ENCODE measurements at places on chromosomes 3 and 15.

DNA sequence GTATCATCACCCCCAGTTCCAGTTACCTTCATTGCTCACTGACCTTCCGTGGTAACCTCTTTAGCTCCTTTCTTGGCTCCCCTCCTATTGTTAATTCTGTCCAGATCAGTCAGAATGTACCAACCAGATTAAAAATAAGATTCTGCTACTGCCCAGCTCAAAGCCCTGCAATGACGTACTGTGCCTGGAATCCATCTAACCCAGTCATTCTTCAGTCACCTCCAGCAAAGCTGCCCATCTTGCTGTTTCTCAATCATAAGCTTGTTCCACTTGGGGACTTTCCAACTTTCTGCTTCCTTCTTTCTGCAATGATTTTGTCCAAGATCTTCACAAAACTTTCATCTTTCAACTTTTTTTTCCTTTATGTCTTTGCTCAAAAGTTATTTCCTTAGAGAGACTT is 512.0 kb upstream of the ZNF385D start:
- DNase-seq = no peak

DNA sequence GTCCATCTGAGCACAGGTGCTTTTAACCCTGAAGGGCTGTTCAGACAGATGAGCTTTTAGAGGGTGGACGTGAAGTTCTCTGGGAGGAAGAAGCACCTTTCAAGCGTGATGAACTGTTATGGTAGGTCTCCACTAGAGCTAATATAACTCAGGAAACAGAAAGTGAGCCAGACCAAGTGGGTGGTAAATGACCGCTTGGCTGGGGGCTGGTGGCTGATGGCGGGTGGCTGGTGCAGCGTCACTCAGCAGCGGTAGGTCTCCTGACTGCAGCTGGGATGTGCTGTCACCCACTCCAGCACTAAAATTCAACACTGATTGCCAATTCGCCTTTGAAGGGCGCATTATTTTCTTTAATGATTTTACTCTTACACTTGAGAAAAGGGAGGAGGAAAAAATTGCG is 31.2 kb upstream of the LACTB start:
- no peak for DNase-seq

DNA sequence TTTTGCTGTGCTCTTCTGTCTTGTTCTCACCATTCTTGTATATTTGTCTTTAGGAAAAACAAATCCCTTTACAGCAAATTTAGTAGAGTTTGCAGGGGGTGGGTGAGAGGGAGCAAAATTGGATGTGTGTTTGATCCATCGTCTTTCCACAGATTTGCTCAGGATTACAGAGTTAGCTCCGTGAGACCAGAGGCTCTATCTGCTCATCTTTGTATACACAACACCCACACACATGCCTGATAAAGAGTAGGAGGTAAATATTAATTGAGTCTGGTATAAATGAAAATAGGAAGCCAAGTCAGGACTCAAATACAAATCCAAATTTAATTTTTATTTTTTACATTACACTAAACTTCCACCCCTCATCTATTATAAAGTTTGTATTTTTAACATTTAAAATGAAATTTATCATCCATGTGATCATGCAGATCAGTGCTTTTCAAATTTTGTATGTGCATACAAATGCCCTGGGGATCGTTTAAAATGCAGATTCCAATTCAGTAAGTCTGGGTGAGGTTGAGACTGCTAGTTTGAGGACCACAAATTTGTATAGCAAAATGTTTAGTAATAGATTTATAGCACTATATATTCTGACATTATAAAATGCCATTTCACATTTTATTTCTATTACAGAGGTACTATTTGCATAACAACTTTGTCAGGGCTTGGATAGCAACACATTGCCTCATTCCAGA is 326.7 kb downstream of the LSAMP start:
- DNase-seq = no peak

GRCh38 chr15:58918239-58918638 is 15.2 kb downstream of the SLTM start:
- no peak for DNase-seq

DNA sequence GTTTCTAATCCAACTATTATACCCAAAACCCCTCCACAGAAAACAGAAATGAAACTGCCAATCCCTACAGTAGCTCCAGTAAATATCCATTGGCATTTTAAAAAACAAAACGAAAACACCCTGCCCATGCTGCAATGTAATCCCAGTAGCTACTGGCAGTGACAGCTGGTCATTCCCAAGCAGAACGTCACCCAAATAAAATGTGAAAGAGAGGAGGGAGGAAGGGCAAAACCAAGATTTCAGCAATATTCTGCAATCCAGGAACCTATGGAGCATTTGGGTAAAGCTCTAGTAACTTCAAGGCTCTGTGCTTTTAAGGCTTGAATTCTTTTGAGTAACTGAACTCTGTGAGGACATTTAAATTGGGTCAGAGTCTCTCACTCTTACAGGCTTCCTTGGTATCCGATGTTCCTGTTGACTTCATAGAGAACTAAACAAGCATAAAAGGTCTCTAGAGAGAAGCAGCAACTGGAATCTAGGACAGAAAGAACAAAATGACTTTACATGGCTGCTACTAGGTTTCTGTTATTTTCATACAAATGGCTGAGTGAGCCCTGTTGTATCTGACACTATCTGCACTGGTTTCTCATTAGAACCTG is 136.2 kb downstream of the TNIK start:
- DNase-seq = no peak

- no peak for DNase-seq
These were observed 455.8 kb downstream of the GABRG3 start for GRCh38 chr15:27426805-27427204.

DNA sequence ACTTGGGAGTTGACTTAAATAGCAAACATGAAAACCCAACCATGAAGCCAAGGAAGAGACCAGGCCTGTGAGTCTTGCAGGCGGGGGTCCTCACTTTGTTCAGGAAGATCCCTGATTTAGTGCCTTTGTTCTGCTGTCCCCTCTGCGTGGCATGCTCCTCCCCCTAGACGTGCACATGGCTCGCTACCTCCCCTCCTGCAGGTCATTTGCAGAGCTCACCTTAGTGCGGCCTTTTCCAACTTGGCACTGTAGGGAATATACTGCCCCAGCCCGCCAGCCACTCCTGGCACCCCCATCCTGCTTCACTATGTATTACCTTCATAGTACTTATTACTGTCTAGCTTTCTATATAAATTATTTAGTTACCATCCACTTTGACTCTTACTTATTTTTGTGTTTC is 18.3 kb downstream of the GXYLT2 start:
- DNase-seq = no peak

DNA sequence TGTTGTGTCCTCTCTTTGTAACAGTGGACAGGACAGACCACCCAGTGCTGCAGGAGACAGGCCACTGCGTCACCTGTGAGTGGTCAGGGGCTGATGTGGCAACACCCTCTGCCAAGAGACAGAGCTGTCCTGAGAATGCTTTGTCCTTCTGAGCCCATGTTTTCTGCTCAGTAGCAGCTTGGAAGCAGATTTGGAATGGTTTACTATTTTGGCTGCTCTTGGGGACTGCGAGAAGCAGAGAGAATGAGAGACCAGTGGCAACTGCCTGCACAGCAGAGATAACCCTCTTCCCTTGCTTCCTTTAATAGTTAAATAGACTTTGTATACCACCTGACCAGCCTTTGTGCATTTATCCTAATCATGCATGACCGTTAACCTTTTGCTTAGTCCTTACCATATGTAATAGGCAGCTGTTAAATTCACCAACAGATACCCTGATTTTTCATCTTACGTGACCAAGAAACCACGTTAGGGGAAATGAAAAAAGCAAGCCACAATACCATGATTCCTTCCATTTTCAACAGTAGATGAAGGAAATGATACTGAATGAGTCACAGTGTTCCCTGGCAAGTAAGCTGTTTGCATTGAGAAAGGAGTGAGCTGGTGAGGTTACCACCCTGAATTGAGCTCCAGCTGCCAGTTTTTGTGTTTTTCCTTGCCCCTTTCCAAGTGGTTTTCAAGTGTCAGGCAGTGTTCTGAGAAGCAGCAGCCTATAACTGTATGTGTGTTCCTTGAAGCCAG is 35.5 kb downstream of the B3GALNT1 start:
- no peak for DNase-seq

DNA sequence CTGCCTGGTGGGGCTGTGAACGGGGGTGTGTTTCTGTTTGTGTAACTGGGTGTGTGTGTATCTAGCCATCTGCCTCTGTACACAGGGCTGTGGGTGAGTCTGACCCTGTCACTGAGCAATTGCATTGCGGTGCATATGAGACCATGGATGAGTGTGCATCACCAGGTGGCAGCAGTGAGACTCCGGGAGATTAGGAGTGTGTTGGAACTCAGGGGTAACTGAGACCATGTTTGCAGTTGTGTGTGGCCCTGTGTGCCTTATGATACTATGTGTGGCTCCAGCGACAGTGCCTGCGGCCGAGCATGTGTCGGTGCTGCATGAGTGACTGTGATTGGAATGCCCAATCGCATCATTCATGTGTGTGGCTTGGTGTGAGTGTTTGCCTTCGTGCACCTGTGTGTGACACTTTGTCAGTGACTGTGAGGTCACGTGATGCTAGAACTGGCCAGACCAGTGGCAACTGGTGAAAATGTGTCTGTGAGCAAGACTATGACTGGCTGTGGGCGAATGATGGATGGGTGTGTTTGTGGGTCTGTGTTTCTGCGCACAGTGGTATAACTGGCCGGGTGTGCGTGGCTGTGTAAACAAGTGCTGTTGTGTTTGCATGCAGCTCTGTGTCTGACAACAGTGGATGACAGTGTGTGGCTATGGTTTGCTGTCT is 14.0 kb downstream of the VILL start:
- DNase-seq = peak; percentile 87

DNA sequence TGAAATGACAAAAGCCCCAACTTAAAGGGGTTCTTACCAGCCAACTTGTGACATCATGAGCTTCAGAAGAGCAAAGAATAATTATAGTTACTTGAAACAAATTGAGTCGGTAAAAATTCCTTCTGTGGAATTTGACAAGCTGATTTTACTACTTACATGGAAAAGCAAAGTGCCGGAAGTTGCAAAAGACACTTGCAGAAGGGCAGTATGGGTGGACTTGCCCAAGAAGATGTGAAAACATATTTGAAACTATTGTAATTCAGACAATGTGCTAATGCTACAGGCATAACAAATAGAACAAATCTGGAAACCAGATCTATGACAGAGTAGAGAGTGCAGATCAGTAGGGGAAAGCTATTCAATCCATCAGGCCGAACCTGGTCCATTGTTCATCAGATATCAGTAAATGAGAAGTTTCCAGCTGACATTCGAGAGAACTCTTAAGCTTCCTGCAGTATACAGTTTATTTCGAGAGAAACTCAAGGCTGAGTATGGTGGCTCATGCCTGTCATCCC is 2.5 kb upstream of the KIF7 start:
- DNase-seq = no peak

- no peak for DNase-seq
These were observed 174.7 kb upstream of the TPM1 start for GRCh38 chr15:62867844-62868243.

DNA sequence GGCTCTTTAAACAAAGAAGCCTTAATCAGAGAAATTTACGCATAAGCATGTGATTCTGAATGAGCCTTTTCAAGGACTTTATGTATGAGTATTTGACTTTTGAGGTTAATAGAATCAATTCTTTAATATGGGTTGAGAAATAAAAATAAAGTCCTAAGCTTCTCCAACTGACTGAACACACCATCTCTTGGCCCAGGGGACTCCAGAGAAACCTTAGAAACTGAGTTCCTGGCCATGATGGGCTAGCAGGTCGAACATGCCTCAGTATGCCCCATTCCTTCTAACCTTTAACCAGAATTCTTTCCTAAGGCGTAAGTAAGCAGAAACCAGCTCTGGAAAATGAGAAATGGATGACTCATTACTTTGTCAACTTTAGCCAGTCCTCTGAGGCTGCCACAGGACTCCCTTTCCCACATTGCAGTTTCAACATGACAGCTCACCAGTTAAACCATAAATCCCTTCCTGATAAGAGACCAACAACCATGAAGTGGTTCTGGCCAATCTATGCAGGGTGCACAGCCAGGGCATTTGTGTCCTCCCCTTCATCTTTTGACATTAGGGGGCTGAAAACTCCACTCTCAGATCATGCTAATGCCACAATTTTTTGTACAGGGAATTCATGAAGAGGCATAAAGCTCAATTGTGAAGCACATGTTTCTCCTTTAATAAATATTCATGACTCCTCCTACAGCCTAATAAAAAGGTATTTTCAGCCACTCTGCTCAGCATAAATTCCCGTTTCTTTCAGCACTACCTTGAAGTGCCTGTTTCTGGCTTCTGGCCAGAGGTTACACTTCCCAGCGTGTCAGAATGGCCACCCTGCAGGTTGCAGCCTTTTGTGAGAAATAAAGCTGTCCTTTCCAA is 33.3 kb downstream of the TM4SF18 start:
- no peak for DNase-seq

DNA sequence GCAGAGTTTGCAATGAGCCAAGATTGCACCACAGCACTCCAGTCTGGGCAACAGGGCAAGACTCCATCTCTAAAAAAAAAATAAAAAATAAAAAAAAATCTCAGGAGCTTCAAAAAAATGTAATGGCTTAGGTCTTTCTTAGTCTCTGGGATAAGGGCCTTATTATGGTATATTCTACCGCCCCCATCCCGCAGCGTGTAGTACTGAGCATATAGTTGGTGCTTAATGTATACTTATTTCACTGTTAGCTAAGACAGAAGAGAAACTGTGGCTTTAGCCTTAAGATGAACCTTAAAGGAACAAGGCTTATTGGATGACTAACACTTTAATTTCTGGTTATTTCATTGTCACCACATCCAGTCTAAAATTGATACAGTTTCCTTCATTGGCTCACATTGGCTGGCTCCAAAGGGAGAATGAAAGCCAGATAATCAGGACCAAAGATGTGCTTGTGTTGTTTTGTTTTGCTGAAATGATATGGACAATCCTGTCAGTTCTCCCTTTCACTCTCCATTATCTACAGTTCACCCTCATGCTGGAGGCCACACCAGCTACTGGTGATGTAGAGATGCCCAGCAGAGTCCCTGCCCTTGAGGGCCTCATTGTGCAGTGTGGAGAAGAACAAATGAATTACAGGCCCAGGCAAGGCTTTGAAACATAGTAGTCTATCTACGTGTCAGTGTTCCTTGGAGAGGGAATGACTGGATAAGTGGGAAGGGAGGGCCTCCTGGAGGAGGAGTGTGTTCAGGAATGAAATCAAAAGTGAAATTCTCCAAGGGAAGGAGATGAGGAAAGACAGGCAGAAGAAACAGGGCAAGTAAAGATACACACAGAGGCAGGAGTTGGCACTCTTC is 17.4 kb upstream of the RAF1 start:
- DNase-seq = no peak

GRCh38 chr3:173217127-173217526 is 76.1 kb upstream of the SPATA16 start:
- no peak for DNase-seq

- peak; percentile 43 for DNase-seq
These were observed 182.6 kb upstream of the ROPN1 start for GRCh38 chr3:124174476-124174875.

DNA sequence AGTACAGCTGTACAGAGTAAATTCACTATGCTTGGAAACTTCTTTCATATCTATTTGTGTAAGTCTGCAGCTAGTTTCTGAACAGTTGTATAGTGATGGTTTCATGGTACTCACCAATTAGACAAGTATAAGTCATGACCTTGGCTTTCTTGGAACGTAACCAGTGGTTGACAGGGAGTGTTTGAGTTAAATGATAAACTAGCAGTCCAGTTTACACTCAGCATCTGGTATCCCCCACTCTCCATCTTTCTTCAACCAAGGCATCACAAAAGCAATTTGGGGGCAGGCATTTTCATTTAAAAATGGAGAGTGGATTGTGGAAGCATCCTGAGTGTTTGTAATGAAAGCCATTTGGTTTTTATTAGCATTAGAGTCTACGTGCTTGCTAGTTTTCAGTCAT is 26.0 kb downstream of the MME start:
- no peak for DNase-seq

- no peak for DNase-seq
These were observed 8.0 kb upstream of the TBC1D21 start for GRCh38 chr15:73865379-73865778.

- DNase-seq = peak; percentile 61
These were observed 88.1 kb downstream of the DHX30 start for GRCh38 chr3:47890828-47891612.
